ENCODE measurements at places on chromosomes 13 and 19.

GRCh38 chr19:42109896-42110295 is 22.4 kb downstream of the POU2F2 start:
- DNase-seq: no peak

DNA sequence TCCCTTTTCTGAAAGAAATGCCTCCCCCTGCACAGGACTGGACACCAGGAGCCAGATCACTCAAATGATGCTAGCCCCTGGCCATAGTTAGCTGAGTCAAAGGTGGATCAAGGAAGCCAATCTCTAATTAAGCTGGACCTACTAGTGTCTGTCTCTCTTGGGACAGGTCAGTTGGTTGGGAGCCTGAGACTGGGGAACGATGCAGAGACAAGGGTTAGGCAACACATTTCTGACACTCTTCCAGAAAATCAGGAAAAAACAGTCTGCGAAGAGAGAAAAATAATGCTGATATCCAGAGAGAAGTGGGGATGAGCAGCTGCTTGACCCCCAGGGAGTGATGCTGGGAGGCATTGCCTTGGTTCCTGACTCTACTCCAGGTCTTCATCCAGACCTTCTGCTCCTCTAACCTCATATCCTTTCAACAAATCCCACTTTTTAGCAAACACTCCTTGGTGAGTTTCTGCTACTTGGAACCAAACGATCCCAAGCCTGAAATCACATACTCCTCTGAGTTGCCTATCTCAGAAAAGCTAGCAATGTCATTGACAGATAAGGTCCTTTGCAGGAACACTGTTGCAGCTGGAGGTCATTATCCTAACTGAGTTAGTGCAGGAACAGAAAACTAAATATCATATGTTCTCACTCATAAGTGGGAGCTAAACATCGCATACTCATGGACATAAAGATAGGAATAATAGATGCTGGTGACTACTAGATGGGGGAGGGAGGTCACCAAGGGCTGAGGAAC is 369.7 kb downstream of the COG6 start:
- DNase-seq: no peak

GRCh38 chr13:51065372-51066090 is 45.5 kb downstream of the C13orf42 start:
- DNase-seq: no peak

DNA sequence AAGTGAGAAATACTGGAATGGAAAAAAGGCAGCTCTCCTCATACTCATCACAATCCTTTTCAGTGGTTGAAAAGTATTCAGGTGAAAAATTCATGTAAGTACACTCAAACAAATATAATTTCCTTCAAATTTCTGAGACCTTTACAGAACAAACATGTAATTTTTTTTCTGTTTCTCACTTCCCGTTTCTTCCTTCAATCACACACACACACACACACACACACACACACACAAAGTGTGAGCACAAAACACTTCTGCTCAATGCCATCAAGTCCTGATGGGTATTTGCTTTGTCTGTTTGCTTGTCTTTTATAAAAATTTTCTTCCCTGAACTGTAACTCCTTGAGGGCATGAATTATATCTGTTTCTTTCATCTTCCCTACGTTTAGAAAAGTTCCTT is 110.6 kb downstream of the LIG4 start:
- DNase-seq: no peak

DNA sequence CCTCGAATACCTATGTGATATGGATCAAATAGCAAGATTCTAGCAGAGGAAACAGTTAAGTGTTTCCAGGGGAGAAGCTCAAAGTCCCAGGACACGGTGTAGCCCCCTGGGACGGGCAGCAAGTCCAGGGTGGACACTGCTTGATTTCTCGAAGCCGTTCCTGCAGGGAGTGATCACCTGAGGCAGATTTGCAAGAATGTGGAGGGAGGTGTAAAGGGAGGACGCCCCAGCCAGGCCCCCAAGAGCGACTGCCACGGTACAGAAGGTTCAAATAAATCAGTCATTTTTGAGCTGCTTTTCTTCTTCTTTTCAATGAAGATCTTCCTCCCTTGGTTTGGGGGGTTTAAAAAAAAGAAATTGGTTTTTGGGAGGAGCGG is 41.4 kb downstream of the KLF2 start:
- no peak for DNase-seq

- no peak for DNase-seq
Observed at GRCh38 chr19:6608940-6609339, 18.0 kb upstream of the CD70 start.

DNA sequence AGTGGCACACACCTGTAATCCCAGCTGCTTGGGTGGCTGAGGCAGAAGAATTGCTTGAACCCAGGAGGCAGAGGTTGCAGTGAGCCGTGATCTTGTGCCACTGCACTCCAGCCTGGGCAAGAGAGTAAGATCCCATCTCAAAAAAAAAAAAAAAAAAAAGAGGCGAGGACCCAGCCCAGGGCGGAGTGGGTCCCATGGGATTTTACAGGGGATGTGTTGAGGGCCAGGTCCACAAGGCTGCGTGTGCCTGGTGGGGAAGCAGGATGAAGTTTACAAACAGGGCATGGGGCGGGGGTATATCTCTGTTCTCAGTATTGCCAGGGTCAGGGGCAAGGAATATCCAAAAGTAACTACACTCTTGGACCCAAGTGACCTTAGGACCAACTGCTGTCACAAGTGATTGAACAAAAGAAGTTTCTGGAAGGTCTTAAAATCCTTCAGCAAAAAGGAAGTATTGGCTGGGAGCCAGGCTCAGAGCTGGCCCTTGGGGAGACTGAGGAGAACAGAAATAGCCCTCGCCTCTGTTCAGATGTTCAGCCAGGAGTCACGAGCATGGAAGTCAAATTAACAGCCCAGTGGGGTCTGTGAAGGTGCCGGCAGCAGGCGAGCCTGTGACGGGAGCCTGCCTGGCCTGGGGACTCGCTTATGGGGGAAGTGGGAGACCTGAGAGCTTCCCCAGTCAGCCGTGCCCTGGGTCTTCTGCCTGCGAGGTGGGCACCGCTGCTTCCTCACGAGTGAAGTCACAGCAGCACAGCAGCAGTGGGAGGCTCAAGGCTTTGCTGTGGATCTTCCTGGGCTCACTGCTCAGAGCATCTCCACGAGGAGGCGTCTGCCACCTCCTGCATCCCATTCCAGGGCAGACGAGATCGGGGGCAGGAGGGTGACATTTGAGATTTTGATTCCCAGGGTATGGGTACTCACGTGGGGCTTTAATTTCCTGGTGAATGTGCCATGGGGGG is 6.4 kb downstream of the MYO9B start:
- DNase-seq: no peak

DNA sequence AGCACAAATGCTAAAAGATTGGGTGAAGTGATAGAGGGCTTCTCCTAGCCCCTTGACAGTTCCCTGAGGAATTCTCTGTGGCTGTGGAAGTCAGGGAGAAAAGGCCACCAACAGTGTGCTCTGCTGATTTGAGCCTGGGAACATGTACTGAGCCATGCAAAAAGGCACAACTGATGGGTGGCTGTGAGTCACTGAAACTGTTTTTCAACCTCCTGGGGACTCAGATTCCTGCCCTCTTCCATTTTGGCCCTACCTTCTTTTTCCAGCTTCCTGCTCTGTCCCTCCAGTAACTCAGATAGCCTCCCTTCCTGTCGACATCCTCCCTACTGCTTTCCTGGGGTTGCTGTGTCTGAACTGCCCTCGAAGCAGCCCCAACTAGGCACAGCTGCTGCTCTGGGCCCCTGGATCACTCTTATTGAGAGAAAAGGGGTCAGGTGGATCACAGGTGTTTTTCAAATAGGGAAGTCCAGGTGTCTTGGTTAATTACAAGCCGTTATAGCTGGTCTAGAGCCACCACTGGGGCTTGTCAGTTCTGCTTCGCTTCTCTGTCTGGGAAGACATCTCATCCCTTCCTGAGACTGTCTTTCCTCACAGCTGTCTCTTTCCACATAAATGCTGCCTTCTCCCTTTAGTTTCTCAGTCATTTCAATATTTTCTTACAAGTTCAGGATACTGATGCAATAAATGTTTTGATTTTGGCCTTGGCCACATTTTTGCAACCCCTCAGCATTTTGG is 13.7 kb downstream of the FAM124A start:
- DNase-seq: no peak

DNA sequence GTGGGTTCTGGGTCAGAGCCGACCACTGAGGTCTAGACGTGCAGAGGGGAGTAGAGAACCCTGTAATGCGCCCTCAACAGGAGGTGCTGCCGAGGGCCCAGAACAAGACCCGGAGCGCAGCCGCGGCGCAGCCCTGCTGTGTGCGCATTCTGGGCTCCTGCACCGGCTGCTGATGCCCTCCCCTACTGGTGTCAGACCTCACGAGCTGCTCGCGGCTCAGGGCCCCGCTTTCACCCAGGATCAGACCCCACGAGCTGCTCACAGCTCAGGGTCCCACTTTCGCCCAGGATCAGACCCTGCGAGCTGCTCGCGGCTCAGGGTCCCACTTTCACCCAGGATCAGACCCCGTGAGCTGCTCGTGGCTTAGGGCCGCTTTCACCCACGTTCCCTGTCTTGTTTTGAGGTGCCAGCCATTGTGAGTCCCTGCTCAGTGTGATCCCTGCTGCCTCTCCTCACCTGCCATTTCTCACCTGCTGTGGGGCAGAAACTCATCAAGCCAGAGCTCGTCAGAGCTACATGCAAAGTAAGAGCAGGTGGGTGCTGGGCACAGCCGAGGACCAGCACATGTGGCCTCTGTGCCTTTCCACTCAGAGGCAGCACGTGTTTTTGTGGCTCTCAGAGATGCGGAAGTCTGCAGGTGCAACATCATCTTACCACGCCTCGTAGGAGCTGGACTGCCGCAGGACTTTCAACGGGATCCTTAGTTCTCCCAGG is 47.0 kb upstream of the C13orf46 start:
- no peak for DNase-seq

- no peak for DNase-seq
Observed at GRCh38 chr19:50478901-50479715, 2.5 kb upstream of the GARIN5A start.
